ENCODE measurements at places on chromosomes 6 and 20. TPM values are rescaled to one million over a fixed set of nuclear protein-coding genes. Genes with fewer than 3 reads are reported as not detected.

Gene C4B
- 1.3 TPM for total RNA-seq

Gene FNDC11
- total RNA-seq = 0.44 TPM

Gene HLA-DOA
- not detected for total RNA-seq

Gene HTR1B
- 3.4 TPM for total RNA-seq

Gene RIPOR2
- not detected for total RNA-seq

Gene KIFC1
- 21.9 TPM for total RNA-seq

DNA sequence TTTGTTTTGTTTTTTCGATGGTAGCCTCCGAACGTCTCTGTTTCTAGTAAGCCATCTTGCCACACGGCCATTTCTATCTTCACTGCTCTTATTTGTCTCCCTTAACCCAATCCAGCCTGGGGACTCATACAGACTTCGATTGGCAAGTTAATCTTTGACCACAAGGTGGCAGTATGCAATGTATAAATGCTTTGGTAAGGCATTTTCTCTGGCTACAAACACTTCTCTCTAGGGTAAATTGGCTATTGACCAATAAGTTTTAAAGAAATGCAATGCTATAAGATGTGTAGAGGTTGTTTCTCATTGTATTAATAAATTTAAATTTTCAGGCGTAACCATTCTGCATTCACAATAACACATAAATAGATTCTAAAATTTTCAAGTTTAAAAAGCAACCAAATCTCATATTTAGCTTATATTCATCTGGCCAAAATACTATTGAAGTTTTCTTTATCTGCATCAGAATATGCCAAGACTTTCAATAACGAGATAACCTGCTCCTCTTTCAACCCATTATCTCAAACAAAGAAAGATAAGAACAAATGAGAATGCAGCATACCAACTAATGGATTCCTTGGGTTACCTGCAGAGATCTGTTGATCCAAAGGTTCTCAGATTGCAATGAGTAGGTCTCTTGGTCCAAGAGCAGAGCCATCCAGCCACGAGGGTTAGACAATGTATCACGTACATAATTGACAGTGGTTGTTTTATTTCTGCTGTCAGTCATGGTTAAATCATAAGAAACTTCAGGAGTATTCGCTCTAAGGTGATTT, 231.9 kb downstream of the PKHD1 start:
- DNase-seq = peak; percentile 3

DNA sequence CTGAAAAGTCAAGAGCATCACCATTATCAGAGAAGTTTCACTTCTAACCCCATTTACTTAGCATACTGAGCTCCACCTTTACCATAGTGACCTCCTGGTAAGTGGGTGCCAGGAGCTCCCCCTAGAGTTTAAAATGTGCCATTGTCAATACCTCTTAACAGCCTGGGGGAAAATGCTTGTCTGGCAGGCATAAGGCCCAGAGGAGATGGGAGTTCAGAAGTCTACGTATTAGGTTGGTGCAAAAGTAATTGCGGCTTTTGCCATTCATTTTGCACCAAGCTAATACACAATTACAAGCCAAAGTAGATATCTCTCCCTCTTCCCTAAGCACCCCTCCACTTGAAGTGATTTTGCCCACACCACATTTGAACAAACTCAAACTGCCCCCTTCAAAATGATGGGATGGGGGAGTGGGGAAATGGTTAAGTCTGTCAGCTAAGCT, 919.0 kb downstream of the KIF16B start:
- DNase-seq = no peak

GRCh38 chr20:52433326-52434040, 241.9 kb upstream of the ZFP64 start:
- DNase-seq = no peak

GRCh38 chr6:158262755-158263154, 49.5 kb upstream of the TULP4 start:
- DNase-seq = no peak

DNA sequence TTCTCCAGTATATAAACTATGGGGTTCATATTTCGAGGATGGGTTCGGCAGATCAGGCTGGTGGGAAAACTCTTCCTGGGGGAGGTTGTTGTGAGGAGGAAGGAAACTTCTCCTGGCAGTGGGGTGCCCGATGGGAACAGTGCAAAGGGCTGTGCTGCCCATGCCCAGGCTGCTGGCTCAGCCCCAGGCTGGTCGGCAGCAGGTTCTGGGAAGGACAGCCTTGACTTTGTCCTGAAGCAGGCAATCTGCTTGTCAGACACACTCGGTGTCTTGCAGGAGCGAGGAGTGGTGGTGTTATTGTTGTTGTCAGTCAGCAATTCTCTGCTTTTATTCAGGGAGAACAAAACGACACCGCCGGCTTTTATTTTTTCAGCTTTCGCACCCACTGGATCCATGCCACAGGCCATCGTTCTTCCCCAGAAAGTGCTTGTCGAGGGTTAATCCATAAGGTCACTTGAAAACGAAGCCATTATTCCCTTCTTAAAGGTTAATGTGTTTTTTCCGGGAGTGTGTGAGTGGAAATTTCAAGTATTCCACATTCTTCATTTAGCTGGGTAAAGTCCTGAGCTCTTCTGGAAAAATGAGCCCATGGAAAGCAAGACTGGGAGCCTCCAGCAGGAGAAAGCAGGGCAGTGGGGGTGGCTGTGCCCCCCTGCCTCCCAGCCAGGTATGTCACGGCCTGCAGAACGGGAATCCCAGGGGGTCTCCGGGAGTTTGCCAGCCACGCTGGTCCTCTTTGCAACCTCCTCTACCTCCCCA, 57.0 kb upstream of the STX16 start:
- DNase-seq = no peak

- no peak for DNase-seq
Observed at GRCh38 chr6:13924146-13924948, 405 bp upstream of the RNF182 start.

DNA sequence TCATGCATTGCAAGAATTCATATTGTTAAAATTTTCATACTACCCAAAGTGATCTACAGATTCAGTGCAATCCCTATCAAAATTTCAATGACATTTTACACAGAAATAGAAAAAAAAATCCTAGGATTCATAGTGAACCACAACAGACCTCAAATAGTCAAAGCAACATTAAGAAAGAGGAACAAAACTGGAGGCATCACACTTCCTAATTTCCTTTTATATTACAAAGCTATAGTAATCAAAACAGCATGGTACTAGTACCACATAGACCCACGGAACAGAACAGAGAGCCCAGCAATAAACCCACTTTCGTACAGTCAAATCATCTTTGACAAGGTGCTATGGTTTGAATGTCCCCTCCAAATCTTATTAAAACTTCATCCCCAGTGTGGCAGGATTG, 39.7 kb downstream of the NTSR1 start:
- DNase-seq = no peak

GRCh38 chr6:78157606-78158005, 504.8 kb downstream of the MEI4 start:
- no peak for DNase-seq

DNA sequence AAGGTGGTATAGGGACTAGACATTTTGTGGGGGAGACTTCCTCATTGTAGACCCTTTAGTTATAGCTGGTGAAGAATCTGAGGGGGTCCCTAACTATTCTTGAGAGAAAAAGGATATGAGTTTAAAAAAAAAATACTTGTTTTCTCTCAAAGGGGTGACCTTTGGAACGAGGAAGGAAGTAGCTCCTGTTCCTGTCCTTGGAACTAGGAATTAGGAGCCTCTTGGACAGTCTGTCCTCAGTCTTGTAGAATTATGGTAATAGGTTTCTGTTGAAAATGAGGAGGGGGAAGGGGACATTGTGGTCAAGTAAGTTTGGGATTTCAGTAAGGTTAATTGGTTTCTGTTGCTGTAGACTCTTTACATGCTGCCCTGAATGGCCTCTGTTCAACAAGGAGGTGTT, 56.5 kb downstream of the PLEKHG1 start:
- DNase-seq = no peak

DNA sequence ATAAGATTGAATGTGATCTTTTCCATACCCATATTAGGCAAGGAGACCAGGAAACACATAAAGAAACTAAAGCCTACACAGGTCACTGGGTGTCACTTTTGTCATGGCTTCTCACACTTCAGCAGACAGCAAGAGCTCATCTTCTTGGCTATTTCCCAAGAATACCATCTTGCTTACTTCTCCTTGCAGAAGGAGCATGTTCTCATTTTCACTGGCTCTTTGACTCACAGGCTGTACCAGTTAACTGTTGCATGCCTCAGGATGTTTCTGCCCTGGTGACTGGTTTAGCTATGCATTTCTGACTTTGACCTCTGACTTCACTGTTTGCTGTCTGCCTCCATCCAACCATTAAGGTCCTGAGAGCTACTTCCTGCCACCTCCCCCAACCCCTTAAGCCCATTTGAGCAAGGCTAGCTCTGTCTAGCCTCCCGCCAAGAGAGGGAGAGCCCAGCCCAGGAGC, 40.3 kb upstream of the OGFRL1 start:
- DNase-seq = peak; percentile 37

- no peak for DNase-seq
Observed at GRCh38 chr6:159493898-159494585, 199.0 kb downstream of the SOD2 start.

Measured in glomerular endothelial cell (primary cell).